ENCODE measurements at places on chromosomes 6 and 20. TPM values are rescaled to one million over a fixed set of nuclear protein-coding genes. Genes with fewer than 3 reads are reported as not detected.
A peak's percentile ranks its signal among the peaks of the same experiment; 100 is the strongest.

- no peak for DNase-seq
- H3K4me1 ChIP-seq = no peaks in the 10 kb centered on the region
- H3K4me3 ChIP-seq = no peak overlapping the region
- H3K27ac ChIP-seq = no peak overlapping the region
- 0 out of 2 replicates have a peak, but pooled peaks cover 10% of the 10 kb centered on the region for H3K36me3 ChIP-seq
Observed at GRCh38 chr20:59613861-59614260, 9.5 kb downstream of the PHACTR3 start.

DNA sequence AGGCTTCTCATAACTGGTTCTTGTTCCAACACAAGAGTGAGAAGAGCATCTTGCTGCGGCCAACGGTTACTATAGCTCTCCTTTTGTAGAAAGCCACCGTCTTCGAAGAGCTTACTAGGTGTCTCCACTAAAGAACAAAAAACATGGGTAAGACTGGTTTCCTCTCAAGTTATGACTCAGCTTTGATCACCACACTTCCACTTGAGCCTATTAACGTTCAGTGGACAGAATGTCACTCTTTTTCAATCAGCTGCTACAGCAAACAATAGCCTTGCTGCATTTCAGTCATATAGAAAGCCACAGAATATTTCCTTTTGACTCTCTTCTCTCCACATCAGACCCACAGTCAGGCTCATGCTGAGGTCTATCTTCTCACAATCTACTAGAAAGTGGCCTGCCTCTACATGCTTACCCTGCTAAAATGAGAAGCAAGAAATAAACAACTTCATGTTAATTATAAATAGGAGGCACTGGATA, 243.5 kb upstream of the PREP start:
- peaks cover 6% of the 10 kb centered on the region for H3K4me1 ChIP-seq
- no peak for DNase-seq

DNA sequence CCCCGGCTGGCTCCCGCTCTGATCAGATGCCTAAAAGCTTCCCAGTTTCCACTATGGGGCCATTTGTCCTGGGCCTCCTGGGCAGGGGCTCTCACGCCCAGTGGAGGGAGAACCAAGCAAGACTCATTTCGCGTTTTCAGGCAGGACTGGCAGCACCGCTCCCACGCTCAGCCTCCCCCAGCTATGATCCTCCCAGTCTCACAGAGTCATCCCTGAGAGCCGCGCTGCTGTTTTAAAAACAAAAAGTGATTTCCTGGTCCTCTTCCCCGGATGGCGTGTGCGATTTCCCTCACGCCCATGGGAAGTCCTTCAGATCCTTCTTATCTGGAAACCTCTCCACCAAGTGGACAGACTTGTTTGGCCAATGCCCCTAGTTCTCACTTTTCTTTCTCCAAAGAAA, at the start of gene ADGRF5:
ADGRF5 (minus strand) TSS at position 208 of the 400 bp plus-strand sequence. CDS start 15,176 bp downstream, outside the sequence.
- peaks cover 11% of the 10 kb centered on the region for H3K4me1 ChIP-seq
- no peak for DNase-seq
- H3K27ac ChIP-seq = no peak within 1 kb of the TSS
- H3K36me3 ChIP-seq = no peaks in the 10 kb centered on the region
- H3K27me3 ChIP-seq = peaks cover 13% of the 10 kb centered on the region

DNA sequence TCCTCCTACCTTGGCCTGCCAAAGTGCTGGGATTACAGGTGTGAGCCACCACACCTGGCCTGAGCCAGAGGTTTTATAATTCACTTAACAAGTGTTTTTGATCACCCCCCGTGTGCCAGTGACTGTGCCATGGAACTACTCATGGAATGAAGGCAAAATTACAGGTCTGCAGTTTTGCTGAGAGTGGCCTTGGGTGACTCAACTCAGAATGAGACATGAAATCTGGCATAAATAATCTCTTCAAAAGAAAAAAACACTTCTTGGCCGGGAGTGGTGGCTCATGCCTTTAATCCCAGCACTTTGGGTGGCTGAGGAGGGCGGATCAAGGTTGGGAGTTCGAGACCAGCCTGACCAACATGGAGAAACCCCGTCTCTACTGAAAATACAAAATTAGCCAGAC, 166.9 kb upstream of the SALL4 start:
- H3K4me3 ChIP-seq = no peak overlapping the region
- no peaks in the 10 kb centered on the region for H3K36me3 ChIP-seq
- H3K4me1 ChIP-seq = no peaks in the 10 kb centered on the region
- no peaks in the 10 kb centered on the region for H3K27me3 ChIP-seq
- no peak overlapping the region for H3K27ac ChIP-seq

GRCh38 chr6:22147921-22148776, 148.7 kb downstream of the PRL start:
- no peaks in the 10 kb centered on the region for H3K27me3 ChIP-seq
- H3K4me3 ChIP-seq = peak overlapping the region; percentile 87
- H3K36me3 ChIP-seq = no peaks in the 10 kb centered on the region
- peak; percentile 58 for DNase-seq
- no peak overlapping the region for H3K27ac ChIP-seq
- H3K4me1 ChIP-seq = peaks cover 38% of the 10 kb centered on the region

PCK1 gene
- total RNA-seq = not detected

DNA sequence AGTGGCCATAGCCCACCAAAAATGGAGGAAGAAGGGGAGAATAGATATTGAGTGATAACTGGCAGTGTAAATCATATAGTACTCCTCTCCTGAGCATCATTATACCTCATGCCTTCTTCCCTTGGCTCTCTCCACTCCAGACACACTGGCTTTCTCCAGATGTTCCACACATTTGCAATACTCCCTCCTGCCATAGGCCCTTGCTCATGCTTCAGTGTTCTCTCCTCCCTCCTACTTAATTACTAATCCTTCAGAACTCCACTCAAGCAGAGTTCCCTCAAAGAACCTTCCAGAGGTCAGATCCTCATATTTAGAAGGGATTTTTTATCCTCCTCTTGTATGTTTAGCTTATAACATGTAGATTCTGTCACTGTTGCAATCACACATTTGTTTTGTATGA, 279.5 kb upstream of the SUPT3H start:
- H3K27ac ChIP-seq = peak overlapping the region; percentile 99
- DNase-seq = peak; percentile 22
- H3K27me3 ChIP-seq = no peaks in the 10 kb centered on the region
- H3K4me3 ChIP-seq = peak overlapping the region; percentile 51
- H3K36me3 ChIP-seq = peaks cover 19% of the 10 kb centered on the region
- peaks cover 85% of the 10 kb centered on the region for H3K4me1 ChIP-seq

ZSCAN23 gene
- total RNA-seq = 0.48 TPM

GRCh38 chr6:169589699-169590257, 112.1 kb downstream of the WDR27 start:
- peaks cover 25% of the 10 kb centered on the region for H3K4me1 ChIP-seq
- H3K36me3 ChIP-seq = peaks cover 11% of the 10 kb centered on the region
- no peak overlapping the region for H3K4me3 ChIP-seq
- H3K27me3 ChIP-seq = no peaks in the 10 kb centered on the region
- DNase-seq = peak; percentile 18

GRCh38 chr20:43903953-43904826, 10.5 kb upstream of the TOX2 start:
- peaks cover 22% of the 10 kb centered on the region for H3K36me3 ChIP-seq
- no peak for DNase-seq
- H3K27ac ChIP-seq = no peak overlapping the region
- peaks cover 8% of the 10 kb centered on the region for H3K4me1 ChIP-seq

GRCh38 chr6:166318649-166319600, 10.7 kb upstream of the PRR18 start:
- H3K4me1 ChIP-seq = no peaks in the 10 kb centered on the region
- H3K27me3 ChIP-seq = no peaks in the 10 kb centered on the region
- H3K27ac ChIP-seq = no peak overlapping the region
- no peak for DNase-seq

DNA sequence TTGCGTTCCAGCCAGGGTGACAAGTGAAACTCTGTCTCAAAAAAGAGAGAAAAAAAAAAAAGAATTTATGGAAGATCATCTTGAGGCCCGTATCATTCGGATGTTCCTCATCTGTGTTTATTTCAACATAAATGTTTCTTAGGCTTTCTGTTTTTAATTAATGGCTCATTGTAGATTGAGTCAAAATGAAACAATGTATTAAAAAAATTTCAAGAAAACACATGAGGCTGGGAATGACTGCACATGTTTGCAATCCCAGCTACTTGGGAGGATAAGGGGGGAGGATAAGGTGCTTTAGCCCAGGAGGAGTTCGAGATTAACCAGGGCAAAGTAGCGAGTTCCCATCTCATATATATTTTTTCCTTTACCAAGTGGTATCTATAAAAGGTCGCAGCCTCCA, 47.3 kb downstream of the ITCH start:
- H3K4me1 ChIP-seq = peaks cover 43% of the 10 kb centered on the region
- peaks cover 28% of the 10 kb centered on the region for H3K36me3 ChIP-seq
- no peak overlapping the region for H3K4me3 ChIP-seq
- no peaks in the 10 kb centered on the region for H3K27me3 ChIP-seq

MYCT1 gene
- total RNA-seq = 0.93 TPM

DNA sequence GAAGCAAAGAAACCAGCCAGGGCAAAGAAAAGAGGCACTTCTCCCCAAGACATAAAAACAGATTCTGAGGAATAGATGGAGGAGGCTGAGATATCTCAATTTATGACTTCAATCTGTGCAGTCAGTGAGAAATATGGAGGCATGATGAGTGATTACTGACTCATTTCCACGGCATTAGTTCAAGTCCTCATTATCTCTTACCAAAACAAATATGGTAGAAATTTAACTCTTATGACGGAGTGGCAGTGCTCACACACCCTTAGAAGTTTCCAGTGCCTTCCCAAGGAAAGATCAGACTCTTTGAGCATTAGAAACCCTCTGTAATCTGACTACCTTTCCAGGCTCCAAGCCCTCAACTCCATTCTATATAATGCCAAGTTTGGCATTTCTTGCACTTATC, 364.1 kb downstream of the ARHGAP18 start:
- peaks cover 51% of the 10 kb centered on the region for H3K4me1 ChIP-seq
- DNase-seq = peak; percentile 72
- peaks cover 16% of the 10 kb centered on the region for H3K36me3 ChIP-seq
- peak overlapping the region; percentile 15 for H3K4me3 ChIP-seq

- no peaks in the 10 kb centered on the region for H3K4me1 ChIP-seq
- H3K36me3 ChIP-seq = peaks cover 4% of the 10 kb centered on the region
- no peaks in the 10 kb centered on the region for H3K27me3 ChIP-seq
Observed at GRCh38 chr6:40302856-40303454, 284.2 kb downstream of the LRFN2 start.

GRCh38 chr6:23175391-23175790, 606.0 kb downstream of the HDGFL1 start:
- peaks cover 2% of the 10 kb centered on the region for H3K27me3 ChIP-seq
- H3K4me3 ChIP-seq = peak overlapping the region; percentile 88
- peaks cover 43% of the 10 kb centered on the region for H3K4me1 ChIP-seq

LINC00237 gene
- total RNA-seq = not detected

LY6G5C gene
- 2.7 TPM for total RNA-seq

GRCh38 chr6:84568971-84569370, 195.4 kb downstream of the TBX18 start:
- peaks cover 11% of the 10 kb centered on the region for H3K36me3 ChIP-seq
- H3K4me3 ChIP-seq = no peak overlapping the region
- DNase-seq = peak; percentile 23
- H3K27ac ChIP-seq = no peak overlapping the region
- no peaks in the 10 kb centered on the region for H3K4me1 ChIP-seq

- no peaks in the 10 kb centered on the region for H3K4me1 ChIP-seq
- peaks cover 20% of the 10 kb centered on the region for H3K36me3 ChIP-seq
- no peak overlapping the region for H3K4me3 ChIP-seq
- peaks cover 11% of the 10 kb centered on the region for H3K27me3 ChIP-seq
Observed at GRCh38 chr20:48156951-48157700, 371.8 kb upstream of the SULF2 start.

DNA sequence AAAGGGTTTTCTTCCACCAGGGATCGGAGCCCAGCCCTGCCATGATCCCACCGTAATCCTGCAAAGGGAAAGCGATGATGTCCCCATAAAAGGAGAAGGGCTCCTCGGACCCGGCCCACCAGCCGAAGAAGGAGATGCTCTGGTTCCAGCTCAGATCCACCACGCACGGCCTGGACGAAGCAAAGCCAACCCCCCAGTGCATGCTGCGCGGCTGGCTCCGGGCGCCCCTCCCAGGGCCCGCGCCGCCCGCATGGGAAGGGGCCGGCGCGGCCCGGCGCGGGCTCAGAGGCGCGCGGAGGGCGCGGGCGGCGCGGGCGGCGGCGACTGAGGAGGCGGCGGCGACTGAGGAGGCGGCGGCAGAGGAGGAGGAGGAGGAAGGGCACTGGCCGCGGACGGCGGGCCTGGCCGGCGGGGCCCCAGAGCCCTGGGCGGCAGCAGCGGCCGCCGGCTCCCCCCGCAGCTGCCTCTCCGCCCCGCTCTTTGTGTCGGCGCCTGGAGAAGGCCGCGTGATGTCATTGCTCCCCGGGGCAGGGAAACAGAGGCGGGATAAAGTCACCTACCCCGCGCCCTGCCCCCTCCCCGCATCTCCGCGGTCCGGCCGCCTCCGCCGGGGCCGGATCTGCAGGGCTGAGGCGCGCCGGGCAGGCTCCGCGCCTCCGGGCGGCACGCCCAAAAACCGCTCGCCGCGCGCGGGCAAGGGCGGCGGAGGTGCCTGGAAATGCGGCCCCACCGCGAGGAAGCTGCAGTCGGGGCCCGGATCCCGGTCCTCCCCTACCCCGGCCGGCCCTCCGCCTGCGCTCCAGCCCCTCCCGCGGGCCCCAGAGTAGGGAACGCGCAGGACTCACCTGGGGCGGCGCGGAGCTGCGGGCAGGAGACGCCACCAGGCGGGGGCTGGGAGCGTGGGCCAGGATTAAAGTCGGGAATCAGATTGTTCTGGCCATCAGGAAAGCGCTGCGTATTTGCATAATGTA, at the start of gene FAXC:
FAXC (minus strand) TSS at position 504 of the 971 bp plus-strand sequence; CDS start at position 202, 302 bp downstream.
- H3K27ac ChIP-seq = no peak within 1 kb of the TSS
- no peak for DNase-seq
- H3K4me3 ChIP-seq = peak within 1 kb of the TSS; percentile 83
- H3K36me3 ChIP-seq = no peaks in the 10 kb centered on the region
- peaks cover 4% of the 10 kb centered on the region for H3K27me3 ChIP-seq

OLIG3 gene
- not detected for total RNA-seq

CGAS gene
- 5.8 TPM for total RNA-seq

DNA sequence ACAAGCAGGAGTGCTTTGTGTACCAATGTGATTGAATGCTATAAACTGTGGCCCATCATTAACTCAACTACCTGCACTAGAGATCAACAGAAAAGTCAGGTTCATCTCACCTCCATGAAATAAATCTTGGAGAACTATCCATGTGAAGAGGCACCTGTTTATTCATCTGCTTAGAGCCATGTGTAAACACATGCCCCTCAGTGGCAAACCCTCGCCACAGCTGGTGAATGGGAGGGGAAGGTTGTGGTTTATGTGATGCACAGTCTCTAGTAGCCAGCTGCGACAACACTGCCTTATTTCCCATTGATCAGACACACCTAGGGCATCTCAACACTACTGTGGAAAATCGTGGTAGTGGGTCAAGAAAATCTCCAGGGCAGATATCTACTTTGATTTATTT, 640.2 kb downstream of the PTPRT start:
- no peak overlapping the region for H3K4me3 ChIP-seq
- H3K4me1 ChIP-seq = no peaks in the 10 kb centered on the region
- H3K27me3 ChIP-seq = no peaks in the 10 kb centered on the region
- H3K36me3 ChIP-seq = no peaks in the 10 kb centered on the region

GRCh38 chr6:70549327-70549726, 17.4 kb upstream of the SDHAF4 start:
- no peak overlapping the region for H3K27ac ChIP-seq
- H3K4me3 ChIP-seq = no peak overlapping the region
- H3K4me1 ChIP-seq = no peaks in the 10 kb centered on the region

- H3K4me3 ChIP-seq = peak overlapping the region; percentile 97
- DNase-seq = no peak
- H3K4me1 ChIP-seq = peaks cover 28% of the 10 kb centered on the region
- H3K36me3 ChIP-seq = no peaks in the 10 kb centered on the region
- no peak overlapping the region for H3K27ac ChIP-seq
Observed at GRCh38 chr6:5997420-5997987, 9.2 kb downstream of the NRN1 start.
